ENCODE measurements at places on chromosomes 5 and 9. TPM values are rescaled to one million over a fixed set of nuclear protein-coding genes. Genes with fewer than 3 reads are reported as not detected.

Gene FBLL1
- not detected for total RNA-seq

Gene TEX48
- total RNA-seq = not detected

Gene PCDHGB5
- 0.84 TPM for total RNA-seq

Gene SPAG8
- total RNA-seq = 0.42 TPM

Gene KIAA1958
- total RNA-seq = 5.4 TPM

Gene CORO2A
- 4.6 TPM for total RNA-seq

Gene CNTLN
- 4.7 TPM for total RNA-seq

Gene FABP6
- not detected for total RNA-seq

Gene RAB3C
- under 0.01 TPM for total RNA-seq

Gene SH3RF2
- total RNA-seq = 0.31 TPM

Gene MTREX
- 142 TPM for total RNA-seq

Gene INSL4
- total RNA-seq = not detected

Gene ADGRV1
- 0.94 TPM for total RNA-seq

Gene CATSPER3
- total RNA-seq = 0.10 TPM

Gene EMB
- total RNA-seq = 250 TPM

Gene EQTN
- not detected for total RNA-seq

Gene KIF20A
- 0.42 TPM for total RNA-seq

Gene TAF11L12
- not detected for total RNA-seq

Gene PCDHA1
- not detected for total RNA-seq

Gene MOB3B
- total RNA-seq = 1.4 TPM

Gene AQP3
- total RNA-seq = 22.1 TPM

Gene HSPA4
- 39.9 TPM for total RNA-seq

Gene SPINK7
- total RNA-seq = not detected

Gene SPATA31E1
- not detected for total RNA-seq

Gene PCDHB1
- under 0.01 TPM for total RNA-seq

Gene LCN6
- total RNA-seq = not detected

Gene ADAMTS12
- total RNA-seq = under 0.01 TPM

Gene PKD2L2
- not detected for total RNA-seq

Gene ARID3C
- not detected for total RNA-seq

Gene HSPB3
- 0.31 TPM for total RNA-seq

Gene HTR1A
- not detected for total RNA-seq

Gene NXNL2
- not detected for total RNA-seq

Gene OSMR
- not detected for total RNA-seq

Gene PGM5
- 0.21 TPM for total RNA-seq

Gene DMRT3
- not detected for total RNA-seq

Gene DBH
- total RNA-seq = 0.10 TPM

Gene CEP72
- 3.5 TPM for total RNA-seq
